Astrocyte of the cerebellum (primary cell): ENCODE measurements at places on chromosomes 6 and 20.

DNA sequence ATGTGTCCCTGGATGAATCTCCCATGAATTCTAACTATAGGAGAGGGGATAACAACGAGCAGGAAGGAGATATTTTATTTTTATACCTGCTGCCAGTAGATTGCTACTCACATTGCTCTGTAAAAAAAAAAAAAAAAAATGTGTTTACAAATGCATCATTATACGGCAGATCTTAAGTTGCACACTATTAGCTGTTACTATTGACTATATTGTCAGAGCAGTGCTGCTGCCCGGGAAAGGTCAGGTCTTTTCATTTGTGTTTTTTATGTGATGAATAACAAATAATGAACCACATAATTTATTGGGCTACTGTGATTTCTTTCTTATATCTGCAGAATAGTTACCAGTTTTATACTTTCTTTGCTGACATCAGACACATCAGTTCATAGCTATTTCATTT is 393.3 kb downstream of the C6orf118 start:
- no peak for DNase-seq

DNA sequence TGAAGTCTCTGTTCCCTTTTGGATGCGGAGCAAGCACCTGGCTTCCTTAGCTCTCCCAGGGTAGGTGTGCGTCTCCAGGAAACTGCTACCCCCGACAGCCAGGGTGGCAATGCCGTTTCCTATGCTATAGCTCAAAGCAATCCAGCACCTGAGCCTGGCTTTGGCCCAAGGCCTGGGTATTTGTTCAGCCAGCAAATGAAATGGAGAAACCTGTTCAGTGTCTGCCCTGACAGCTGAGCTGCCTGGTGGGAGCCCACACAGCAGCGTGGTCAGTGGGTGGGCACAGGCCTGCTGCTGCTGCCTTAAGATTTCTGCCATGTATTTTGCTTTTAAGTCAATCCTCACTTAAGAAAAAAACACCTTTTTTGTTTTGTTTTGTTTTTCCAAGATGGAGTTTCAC is 13.7 kb downstream of the SPATA2 start:
- no peak for DNase-seq

- no peak for DNase-seq
These were observed 54.7 kb upstream of the TOX2 start for GRCh38 chr20:43859994-43860393.

DNA sequence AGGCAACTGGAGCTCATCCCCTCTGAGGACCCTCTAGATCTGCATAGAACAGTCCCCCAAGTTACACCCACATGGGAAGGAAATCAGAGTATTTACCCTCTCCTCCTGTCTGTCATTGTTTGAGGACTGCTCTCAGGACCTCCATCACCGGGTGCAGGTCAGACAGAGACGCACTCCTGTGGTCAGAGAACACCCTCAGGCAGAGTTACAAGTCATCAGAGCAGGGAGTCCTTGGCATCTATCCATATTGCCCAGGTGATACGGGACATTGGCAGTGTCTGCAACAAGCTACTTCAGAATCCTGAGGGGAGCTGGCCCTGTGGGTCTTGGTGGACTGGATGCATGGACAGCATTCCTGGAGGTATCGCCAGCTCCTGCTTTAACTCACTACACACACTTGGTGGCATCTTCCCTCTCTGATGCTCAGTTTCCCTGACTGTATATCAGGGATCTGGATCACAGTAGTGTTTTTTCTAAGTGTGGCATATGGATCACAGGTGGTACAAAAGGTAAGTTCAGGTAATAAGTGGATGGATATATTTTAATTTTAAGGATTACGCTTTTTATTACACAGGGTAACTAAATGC is 15.1 kb upstream of the ISM1 start:
- DNase-seq: no peak

- no peak for DNase-seq
These were observed 29.9 kb downstream of the PLN start for GRCh38 chr6:118577972-118578371.

GRCh38 chr20:50320901-50321796 is 130.5 kb downstream of the CEBPB start:
- peak; percentile 91 for DNase-seq

DNA sequence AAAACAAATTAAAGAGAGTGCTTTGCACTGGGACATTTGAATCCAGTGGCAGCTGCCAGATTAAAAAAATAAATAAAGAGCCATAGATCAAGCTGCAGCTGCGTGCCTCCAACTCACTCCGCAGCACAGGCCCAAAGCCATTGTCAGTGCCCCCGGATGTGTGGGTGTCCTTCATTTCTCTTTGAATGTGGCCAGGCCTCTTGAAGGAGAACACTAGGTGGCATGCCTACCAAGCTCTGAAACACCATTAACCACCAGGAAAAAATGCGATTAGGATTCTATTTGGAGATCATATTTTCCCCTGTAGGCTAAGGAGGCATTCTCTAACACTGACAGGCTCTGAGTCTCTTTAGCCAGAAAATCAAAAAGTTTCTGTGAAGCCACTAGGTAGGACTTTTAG is 549.8 kb downstream of the PRKN start:
- DNase-seq: peak; percentile 11

DNA sequence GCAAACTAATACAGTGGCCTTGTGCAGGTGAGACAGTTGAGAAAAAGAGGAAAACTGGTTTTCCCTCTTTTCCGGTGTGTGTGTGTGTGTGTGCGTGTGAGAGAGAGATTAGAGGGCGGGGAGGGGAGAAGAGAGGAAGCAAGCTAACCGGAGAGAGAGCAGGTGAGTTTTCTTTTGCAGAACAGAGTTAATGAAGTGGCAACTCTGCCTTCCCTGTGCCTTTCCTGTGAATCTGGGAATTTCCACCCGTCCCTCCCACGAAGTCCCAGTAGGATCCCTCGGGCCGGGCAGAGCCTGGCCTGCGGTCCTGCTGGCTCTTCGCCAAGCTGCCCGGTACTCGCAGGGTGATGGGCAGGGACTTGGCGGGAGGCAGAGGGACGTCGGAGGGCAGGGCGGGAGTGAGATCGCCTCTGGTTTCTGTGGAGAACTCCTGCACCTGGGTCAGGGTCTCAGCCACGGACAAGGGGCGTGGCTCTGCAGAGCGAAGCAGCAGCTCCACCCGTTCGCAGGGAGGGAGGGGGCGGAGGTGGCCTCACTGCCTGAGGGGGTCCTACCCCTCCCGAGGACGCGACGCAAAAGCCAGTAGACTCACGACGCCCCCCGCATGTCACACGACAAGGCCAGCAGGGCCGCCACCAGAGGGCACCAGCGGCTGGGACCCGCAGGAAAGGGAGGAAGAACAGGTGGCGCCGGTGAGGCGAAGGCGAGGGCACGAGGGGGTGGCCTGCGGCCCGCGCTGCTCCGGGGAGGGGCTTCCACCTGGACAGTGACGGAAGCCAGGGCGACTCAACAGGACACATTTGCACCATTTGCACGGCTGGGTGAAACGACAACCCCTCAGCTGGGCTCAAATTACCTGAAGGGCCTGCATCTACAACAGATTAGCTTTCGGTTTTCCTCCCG is 51.2 kb upstream of the RNF182 start:
- DNase-seq: no peak

DNA sequence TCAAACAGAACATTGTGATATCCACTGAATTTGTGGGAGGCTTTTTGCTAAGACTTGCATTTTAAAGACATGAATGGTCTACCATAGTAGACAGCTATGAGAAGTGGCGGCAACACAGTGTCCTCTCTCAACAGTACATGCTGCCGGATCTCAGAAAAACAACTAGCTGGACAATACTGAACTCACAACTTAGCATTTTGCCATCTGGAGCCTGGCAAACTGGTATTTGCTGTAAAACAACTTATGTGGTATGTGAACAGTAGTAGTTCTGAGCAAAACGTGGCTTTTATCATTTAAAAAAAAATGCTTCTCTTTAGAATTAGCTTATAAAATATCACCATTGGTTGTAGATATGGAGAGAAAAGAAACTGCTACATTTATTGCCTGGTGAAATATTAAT is 3.3 kb upstream of the PXDC1 start:
- DNase-seq: no peak

- peak; percentile 90 for DNase-seq
These were observed 110.3 kb upstream of the BTBD3 start for GRCh38 chr20:11807054-11808048.

GRCh38 chr20:33781945-33782344 is 29.2 kb upstream of the CHMP4B start:
- no peak for DNase-seq

DNA sequence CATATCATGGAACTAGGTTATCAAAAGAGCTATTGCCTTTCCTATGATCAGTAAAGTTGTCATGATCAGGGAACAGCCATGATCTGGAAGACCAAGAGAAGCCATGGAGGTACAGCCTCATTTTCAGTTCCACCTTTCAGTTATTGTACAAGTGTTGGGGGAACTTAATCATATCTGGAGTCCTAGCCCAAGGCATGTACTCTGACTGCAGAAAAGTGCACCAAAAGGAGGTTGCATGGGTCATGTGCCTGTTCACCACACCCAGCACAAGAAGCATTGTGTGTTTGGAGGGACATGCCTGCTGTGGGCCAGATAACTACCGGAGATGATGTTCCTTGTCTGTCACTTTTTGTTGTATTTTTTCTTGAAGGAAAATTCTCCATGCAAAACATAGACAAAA is 185.8 kb upstream of the MAN1A1 start:
- no peak for DNase-seq

DNA sequence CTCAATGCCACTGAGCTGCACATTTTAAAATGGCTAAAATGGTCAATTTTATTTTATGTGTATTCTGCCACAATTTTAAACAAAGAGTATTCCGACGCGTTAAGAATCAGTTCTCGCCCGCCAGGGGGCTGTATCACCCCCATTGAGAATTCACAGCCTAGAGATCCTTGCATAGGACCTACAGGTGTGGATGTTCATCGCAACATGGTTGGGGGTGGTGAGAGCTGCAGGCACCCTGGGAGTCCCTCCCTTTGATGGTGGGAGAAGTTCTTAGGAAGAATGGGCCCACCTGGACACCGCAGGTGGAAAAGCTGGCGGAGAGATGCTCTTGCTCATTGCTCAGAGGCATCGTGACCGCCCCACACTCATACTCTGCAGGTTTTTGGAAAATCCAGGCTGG is 63.5 kb downstream of the SLC2A10 start:
- DNase-seq: no peak

DNA sequence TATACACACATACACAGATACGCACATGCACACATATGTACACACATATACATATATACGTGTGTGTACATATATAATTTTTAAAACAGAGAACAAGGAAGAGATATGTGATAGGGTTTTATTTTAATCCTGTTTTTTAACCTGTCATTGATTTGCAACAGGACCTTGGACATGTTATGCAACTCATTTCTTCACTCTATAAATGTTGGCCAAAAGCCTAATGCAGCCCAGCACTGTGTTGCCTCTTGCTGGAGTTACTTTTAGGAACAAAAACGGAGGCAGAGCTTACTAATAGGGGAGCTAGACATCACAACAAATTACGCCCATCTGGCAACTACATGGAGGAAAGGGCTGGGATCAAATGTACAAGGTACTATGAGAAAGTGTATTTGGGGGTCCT is 179.9 kb upstream of the TAB2 start:
- no peak for DNase-seq

GRCh38 chr6:42402184-42402583 is 49.5 kb downstream of the TRERF1 start:
- no peak for DNase-seq

GRCh38 chr20:57586370-57586793 is 25.5 kb downstream of the PCK1 start:
- DNase-seq: no peak

DNA sequence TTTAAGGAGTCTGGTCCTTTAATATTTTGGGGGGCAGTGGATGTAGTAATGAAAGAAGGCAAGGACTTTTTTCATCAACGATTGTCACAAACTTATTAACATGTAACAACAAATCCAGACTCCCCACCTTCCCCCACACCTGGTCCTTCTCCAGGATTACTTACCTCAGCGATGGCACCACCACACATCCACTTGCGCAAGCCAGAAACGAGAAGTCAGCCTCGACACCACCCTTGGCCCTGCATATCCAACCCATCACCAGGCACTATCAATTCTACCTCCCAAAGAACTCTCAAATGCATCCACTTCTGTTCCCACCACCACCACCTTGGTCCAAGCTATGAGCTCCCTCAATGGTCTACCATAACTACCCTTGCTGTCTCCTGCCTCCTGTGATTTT is 6.6 kb downstream of the EZR start:
- no peak for DNase-seq

- no peak for DNase-seq
These were observed 369.0 kb downstream of the TENT5A start for GRCh38 chr6:81383472-81383871.

GRCh38 chr6:42404484-42404883 is 47.2 kb downstream of the TRERF1 start:
- DNase-seq: no peak

DNA sequence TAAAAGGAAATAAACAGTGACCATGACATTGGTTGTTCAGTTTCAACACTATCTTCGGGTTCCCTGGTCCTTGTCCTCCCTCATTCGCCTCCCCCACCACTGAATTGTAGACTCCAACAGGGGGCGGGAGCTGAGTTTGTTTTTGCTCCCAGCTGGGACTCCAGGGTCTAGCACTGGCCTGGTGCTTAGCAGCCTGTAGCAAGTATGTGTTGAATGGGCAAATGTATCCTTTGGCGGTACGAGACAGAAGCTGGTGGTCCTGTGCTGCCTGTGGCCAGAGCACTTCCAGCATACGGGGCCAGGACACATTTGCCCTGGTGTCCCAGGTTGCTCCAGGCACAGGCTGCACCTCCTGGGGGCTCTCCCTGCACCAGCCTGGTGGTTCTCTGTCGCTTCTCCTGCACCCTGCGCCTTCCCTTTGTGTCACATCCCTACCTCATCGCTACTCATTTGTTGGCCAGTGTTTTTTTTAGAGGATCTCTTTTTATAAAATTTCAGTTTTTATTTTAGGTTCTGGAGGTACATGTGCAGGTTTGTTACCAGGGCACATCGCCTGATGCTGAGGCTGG is 40.1 kb downstream of the PHACTR3 start:
- DNase-seq: no peak

DNA sequence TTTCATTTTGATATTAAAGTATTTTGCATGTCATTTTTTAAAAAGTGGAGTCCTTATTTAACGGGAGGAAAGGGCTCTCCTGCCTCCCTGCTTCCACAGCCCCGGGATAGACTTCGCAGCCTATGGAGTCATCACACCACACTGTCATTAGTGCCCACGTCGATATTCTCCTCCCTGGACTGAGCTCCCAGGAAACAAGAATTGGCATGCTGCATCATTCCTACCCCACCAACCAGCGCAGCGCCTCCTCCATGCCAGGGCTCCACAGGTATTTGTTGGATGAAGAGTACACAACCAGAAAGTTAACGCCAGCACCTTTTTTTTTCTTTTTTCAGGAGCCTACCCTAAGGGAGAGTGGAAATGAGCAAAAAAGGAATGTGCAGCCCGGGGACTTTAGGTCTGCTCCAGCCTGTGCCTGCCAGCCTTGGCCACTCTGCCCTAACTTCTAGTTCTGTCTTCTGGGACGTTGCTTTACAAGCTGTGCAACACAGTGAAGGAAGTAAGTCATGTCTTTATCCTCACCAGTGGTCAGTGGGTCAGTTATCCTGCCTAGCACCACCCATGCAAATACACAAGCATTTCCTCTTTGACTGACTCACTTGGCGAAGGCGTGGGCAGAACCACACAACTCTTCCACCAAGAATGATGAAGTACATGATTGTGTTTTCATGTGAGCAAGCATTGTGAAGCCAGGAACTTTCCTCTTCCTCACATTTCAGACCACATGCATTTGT is 180.7 kb upstream of the UST start:
- peak; percentile 53 for DNase-seq

- DNase-seq: no peak
These were observed 19.7 kb downstream of the SLC17A4 start for GRCh38 chr6:25774120-25774715.
